ENCODE measurements at places on chromosomes 5 and 9.

GRCh38 chr9:116144038-116144437 lies 9.6 kb upstream of the PAPPA start:
- DNase-seq, result no peak

GRCh38 chr5:125214080-125214479 lies 467.6 kb upstream of the ZNF608 start:
- DNase-seq, result no peak

- DNase-seq, result no peak
Measured at GRCh38 chr9:131635285-131635684, 90.0 kb downstream of the PRRT1B start.

DNA sequence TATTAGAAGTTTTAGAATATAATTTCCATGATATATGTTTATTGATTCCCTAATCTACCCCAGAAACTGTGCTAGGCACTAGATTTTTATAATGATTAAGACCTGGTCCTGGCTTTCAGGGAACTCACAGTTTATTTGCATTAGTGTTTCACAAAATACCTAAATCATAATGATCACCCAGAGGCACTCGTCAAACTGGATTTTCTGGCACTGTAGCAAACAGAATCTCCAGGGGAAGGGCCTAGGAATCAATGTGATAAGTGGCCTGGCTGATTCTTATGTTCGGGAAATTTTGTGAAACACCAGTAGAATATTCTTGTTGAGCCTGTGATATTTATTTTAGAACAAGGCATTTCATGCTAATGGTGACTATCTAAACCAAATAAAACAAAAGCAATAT lies 37.4 kb upstream of the SRP19 start:
- DNase-seq, result no peak

DNA sequence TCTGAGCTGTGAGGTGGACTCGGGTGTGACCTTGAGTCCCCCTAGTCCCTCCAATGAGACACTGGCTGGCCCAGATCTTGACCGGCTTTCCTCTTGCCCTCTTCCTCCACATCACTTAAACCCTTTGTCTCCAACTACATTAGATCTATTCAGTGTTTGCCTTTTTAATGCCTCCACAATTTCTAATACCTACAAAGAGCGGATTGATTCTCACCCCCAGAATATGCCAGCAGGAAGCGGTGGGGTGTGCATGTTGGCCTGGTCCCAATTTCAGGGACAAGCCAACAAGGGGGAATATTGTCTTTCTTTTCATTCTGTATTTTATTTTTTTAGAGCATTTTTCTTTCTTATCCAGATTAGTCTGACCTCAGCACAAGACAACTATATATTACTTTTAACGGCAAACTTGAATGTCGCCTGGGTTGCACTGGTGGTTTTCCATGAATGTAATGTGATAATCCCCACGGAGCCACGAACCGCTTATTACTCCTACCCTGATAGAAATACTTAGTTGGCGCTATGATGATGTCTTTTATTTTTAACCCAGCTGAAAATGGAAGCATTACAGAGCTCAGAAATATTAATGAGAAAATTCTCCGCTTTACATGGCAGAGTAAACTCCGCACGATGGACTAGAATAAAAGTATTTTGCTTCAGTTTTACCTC lies 68.5 kb upstream of the MYO10 start:
- DNase-seq, result no peak

- DNase-seq, result no peak
Measured at GRCh38 chr5:179733772-179734126, 1.1 kb downstream of the MAML1 start.

- no peak for DNase-seq
Measured at GRCh38 chr9:134350416-134350994, 24.2 kb downstream of the RXRA start.

DNA sequence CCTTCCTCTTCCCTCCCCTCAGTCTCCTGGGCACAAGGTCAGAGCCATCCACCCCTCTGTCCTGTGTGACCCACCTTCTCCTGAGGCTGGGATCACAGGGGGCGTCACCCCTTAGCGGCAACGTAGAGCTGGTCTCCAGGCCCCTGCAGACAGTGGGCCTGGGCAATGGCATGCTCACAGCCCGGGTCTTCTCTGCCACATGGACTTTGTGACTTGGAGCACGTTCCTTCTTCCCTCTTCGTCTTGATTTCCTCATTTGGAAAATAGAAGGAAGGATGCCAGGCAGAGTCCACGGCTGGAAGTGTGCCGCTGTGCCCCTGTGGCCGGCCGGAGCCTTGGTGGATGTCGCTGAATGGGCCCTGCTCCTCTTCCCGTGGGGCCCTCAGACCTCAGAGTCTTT lies 10.0 kb downstream of the RXRA start:
- no peak for DNase-seq

- no peak for DNase-seq
Measured at GRCh38 chr5:50646591-50646990, 19.8 kb upstream of the PARP8 start.

- DNase-seq, result no peak
Measured at GRCh38 chr5:136033848-136034247, 5.1 kb downstream of the TGFBI start.

DNA sequence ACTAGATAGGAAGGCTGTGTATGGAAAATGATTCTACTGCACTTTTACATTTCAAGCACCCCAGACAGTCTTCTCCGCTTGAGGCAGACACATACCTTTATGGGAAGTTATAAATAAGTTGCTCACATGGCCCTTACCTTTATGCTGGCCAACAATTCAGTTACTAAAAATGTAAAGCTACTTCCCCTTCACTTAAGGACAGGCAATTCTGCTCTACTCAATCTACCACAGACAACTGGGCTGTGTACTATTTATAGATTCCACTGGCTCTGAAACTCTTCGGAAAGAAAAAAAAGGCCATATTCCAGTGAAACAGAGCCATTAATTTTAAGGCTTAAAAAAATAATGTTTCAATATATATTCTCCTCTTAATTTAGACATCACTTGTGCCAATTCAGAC lies 59.4 kb downstream of the ELAVL2 start:
- DNase-seq, result no peak

DNA sequence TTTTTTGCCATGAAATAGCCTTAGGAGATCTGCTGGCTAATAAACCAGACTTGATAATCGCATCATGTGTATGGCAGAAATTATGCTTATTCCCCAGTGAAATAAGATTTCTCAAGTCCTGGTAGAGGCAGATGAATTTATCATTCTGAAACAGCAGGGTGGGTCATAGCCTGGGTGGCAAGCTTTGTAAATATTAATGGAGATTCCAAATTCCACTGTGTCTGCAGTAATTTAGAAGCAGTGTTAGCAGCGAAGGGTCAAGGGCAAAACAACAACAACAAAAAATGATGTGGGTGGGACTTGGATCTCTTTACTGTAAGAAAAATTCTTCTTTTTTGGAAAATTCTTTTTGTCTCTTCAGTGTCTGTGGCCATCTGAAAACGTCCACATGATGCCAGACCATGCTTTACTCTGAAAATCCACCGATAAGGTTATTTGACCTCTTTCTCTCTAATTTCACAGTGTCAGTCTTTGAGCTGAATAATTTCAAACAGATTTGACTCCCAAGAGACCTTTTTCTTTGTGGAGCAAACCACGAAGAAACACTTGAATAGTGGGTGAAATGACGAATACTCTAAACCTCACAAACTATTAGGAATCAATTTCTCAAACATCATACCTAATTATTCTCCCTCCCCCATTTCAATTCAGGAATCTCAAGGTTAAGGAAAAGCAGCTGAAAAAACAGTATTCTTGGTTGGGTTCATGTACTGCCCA lies 106.0 kb upstream of the RPS23 start:
- DNase-seq, result no peak

DNA sequence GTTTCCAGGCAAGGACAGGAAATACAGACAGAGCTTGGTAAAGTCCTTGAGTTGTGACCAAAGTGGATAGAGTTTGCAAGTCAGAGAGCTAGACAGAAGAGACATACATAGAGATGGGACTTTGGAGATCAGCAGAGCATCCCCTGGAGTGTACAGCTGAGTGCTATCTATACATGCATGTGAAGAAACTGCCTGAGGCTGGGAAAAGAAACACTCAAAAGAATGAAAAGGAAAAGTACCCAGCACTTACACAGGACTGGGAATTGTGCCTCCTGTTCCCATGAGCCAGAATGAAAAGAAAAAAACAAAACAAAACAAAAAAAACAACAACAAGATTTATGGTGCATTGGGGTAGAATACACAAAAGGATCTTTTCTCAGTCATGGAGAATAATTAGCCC lies 606.4 kb downstream of the ZNF608 start:
- no peak for DNase-seq

- no peak for DNase-seq
Measured at GRCh38 chr5:91020065-91020800, 362.9 kb downstream of the ARRDC3 start.

DNA sequence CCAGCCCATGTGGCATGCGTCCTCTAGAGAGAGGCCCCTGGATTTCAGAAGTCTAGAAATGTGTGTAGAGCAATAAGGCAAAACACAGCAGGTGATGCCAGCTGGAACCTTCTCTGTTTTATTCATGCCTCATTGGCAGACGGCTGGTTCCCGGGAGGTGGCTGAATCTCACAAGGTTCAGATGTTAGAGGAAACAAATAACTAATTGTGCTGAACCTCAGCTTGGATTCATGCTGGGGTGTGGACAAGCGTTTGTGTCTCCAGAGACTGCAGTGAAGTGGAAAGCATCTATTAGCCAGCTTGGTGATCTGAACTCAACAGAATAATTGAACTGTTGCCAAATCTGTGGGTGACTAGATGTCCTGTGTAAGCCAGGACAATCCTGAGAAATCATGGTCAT lies 131.1 kb upstream of the NR4A3 start:
- DNase-seq, result no peak

DNA sequence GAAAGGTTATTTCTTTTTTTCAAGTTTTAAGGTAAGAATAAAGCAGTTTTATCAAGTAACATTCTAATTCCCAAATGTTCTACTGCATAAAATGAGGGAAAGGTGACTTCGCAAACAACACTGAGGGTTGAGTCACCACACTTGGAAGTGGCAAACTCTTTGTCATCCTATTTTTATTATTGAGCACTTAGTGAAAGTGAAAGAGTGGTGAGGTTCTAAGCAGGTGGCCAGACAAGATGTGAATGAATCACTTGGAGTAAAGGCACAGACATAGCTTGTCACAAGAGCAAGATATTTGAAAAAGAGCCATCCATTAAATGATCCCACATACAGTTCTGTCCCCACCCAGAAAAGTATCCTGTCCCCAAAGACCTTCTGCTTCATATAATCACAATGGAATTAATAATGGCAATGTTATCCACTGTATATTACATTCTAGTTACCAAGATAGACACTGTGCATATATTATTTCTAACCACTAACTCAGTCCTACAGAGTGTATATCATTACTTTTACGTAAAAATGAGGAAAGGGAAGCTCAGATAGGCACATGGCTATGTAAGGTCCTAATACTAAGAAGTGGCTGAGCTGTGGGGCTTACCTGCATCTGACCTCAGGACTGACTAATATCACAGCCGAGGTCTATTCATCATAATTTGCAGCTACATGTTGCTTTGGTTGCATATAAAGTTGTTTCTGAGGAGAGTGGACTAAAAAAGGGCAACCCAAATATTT lies 730.4 kb upstream of the MEF2C start:
- no peak for DNase-seq

DNA sequence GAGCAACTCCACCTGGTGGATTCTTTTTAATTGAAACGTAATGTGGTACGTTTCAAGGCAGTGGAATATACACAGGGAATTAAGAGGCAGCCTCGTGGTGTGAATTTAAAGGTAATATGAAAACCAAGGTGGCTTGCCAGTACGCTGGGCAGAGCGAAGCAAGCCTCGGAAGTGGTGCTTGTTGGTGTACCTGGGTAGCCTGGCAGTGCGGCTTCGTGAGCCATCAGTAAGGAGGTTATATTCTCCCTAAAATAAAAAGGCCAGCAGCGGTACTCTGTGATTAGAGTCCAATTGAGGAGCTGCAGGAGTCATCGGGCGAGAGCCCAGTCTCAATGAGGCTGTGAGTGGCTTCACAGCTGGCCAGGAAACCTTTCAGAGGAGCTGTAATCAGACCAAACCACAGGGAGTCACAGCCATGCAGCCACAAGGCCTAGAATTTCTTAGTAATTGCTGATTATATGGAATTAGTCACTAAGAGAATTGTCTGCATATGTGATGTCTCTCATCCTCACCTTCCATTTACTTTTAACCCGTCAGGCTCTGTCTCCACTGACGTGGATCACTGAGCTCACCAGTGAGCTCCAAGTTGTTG lies 57.7 kb downstream of the DCP2 start:
- DNase-seq, result no peak

DNA sequence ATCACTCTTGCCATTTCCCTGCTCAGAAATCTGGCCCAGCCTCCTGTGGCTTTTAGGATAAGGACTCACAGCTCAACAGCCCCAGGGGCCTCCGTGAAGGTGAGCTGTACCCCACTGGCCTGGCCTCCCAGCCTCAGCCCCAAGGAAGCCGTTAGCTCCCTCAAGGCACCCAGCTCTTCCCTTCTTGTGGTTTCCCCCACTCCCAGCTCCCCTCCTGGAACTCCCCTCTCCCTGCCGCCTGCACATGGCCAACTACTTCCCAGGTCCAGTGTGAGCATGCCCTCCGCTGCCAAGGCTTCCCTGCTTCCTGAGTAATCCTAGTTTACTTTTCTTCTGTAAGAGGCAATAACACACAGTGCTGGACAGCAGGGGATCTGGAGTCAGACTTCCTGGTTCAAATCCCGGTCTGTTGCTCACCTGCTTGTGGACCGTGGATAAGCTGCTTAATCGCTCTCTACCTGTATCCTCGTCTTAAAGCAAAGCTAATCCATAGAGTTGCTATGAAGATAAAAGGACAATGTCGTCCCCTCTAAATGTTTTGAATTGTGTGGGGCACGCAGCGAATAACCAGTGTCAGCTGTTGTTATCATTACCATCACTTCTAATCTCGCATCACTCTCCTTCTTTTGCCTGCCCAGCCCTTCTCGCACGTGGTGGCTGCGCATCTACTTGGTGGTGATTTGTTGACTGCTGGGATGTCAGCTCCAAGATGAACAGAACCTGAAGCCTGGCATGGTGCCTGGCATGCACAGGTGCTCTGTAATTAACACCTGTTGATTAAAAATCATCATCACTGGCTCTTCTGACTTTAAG lies 86.6 kb downstream of the C5orf15 start:
- DNase-seq, result no peak

- DNase-seq, result peak; percentile 62
Measured at GRCh38 chr9:104872656-104873488, 55.1 kb downstream of the ABCA1 start.

DNA sequence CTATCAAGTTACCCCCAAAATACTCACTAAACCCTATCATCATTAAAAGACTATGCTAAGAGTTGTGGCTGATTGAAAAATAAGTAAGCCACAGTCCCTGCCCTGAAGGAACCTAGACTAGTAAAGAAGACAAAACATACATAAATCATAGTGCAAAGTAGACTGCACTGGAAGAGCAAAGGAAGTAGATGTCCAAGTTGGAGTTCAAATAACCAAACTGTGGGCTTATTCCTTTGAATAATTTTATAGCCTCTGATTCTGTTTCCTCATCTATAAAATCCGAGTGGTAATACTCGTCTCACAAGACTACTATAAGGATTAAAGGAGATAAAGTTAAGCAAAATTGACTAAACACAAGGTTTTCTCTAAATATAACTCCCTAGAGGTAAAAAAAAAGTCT lies 140.4 kb downstream of the TLE1 start:
- DNase-seq, result no peak

GRCh38 chr5:150066901-150067396 lies 19.4 kb downstream of the CSF1R start:
- DNase-seq, result no peak
